Mammary epithelial cell (primary cell): ENCODE measurements at places on chromosomes 16 and 17. TPM values are rescaled to one million over a fixed set of nuclear protein-coding genes. Genes with fewer than 3 reads are reported as not detected.

- DNase-seq, result peak; percentile 9
Measured at GRCh38 chr16:12255919-12256665, 279.6 kb downstream of the SNX29 start.

DNA sequence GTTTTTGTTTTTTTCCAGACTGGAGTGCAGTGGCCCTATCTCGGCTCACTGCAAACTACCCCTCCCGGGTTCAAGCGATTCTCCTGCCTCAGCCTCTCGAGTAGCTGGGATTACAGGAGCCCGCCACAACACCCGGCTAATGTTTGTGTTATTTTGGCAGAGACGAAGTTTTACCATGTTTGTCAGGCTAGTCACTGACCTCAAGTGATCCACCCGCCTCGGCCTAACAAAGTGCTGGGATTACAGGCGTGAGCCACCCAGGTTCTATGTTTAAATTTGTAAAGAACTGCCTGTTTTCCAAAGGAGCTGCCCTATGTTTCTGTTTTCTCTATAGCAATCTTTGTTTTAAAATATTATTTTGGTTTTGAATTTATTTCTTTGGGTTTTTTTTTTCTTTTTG is 13.8 kb upstream of the C16orf87 start:
- DNase-seq, result no peak

PIK3R6 gene
- not detected in 2 replicates for total RNA-seq

- no peak for DNase-seq
Measured at GRCh38 chr17:72734613-72735012, 357.9 kb downstream of the SLC39A11 start.

- peak; percentile 65 for DNase-seq
Measured at GRCh38 chr17:48593840-48594537, 410 bp upstream of the HOXB5 start.

SHISA9 gene
- 60.5 TPM for total RNA-seq
